ENCODE measurements at places on chromosomes 6 and 20. TPM values are rescaled to one million over a fixed set of nuclear protein-coding genes. Genes with fewer than 3 reads are reported as not detected.

SNAI1 gene
- total RNA-seq: 5.4 TPM

LBP gene
- total RNA-seq: not detected

ZSCAN23 gene
- 3.4 TPM for total RNA-seq

HSPA12B gene
- not detected for total RNA-seq

RBM12 gene
- 43.5 TPM for total RNA-seq

HLA-DRB1 gene
- total RNA-seq: not detected

AGPAT4 gene
- total RNA-seq: 3.9 TPM

PTP4A1 gene
- 29.9 TPM for total RNA-seq

SLC16A10 gene
- total RNA-seq: 2.9 TPM

PNLDC1 gene
- not detected for total RNA-seq

SLC35D3 gene
- not detected for total RNA-seq

GNL1 gene
- 34.7 TPM for total RNA-seq

SIM1 gene
- not detected for total RNA-seq

ACTL10 gene
- total RNA-seq: 2.8 TPM

TUBB2A gene
- total RNA-seq: 70.2 TPM

- H3K36me3 ChIP-seq: no peaks in the 10 kb centered on the region
- no peaks in the 10 kb centered on the region for H3K27me3 ChIP-seq
- no peak overlapping the region for H3K27ac ChIP-seq
- no peak overlapping the region for H3K4me3 ChIP-seq
- DNase-seq: no peak
Observed at GRCh38 chr6:119647309-119647708, 297.7 kb upstream of the MAN1A1 start.

DNA sequence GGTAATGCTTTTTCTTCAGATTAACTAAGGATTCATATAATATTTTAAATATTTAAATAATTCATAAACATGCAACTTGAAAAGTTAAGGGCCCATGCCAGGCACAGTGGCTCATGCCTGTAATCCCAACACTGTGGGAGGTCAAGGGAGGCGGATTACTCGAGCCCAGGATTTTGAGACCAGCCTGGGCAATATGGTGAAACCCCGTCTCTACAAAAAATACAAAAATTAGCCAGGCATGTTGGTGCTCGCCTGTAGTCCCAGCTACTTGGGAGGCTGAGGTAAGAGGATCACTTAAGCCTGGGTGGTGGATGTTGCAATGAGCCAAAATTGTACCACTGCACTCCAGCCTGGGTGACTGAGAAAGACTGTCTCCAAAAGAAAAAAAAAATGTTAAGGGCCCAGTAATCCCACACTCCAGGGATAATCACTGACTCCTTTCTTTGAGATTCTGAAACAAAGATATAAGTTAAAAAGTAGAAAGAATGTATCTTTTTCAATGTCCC, 7.9 kb upstream of the RIN2 start:
- H3K4me1 ChIP-seq: no peaks in the 10 kb centered on the region
- no peak overlapping the region for H3K4me3 ChIP-seq
- no peaks in the 10 kb centered on the region for H3K36me3 ChIP-seq
- DNase-seq: no peak
- H3K27ac ChIP-seq: no peak overlapping the region

GRCh38 chr6:151661928-151662327, 145.6 kb upstream of the ESR1 start:
- no peak overlapping the region for H3K4me3 ChIP-seq
- no peaks in the 10 kb centered on the region for H3K27me3 ChIP-seq
- peaks cover 14% of the 10 kb centered on the region for H3K4me1 ChIP-seq
- no peaks in the 10 kb centered on the region for H3K36me3 ChIP-seq

- no peaks in the 10 kb centered on the region for H3K36me3 ChIP-seq
- no peaks in the 10 kb centered on the region for H3K27me3 ChIP-seq
- H3K27ac ChIP-seq: no peak overlapping the region
- no peak overlapping the region for H3K4me3 ChIP-seq
- DNase-seq: no peak
Observed at GRCh38 chr6:145139140-145139850, 596.0 kb downstream of the EPM2A start.

GRCh38 chr20:56171087-56172012, 77.2 kb upstream of the MC3R start:
- no peaks in the 10 kb centered on the region for H3K4me1 ChIP-seq
- peak; percentile 40 for DNase-seq
- no peak overlapping the region for H3K4me3 ChIP-seq
- no peaks in the 10 kb centered on the region for H3K36me3 ChIP-seq

DNA sequence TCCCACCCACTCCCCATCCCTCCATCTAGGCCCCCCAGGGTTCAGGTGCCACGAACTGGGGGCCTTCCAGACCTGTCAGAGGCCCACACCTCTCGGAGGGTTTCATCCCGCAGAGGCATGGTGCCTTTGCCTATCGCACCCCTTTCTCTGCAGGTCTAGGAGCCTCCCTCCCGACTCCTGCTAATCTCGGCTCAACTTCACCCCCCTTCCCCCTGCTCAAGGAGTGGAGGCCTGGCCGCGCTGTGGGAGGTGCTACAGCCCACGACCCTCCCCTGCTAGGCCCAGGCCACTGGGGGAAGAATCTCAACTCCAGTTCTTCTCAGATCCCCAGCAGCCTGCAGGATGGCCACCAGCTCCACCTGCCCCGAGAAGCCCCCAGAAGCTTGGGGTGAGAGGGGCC, at the start of gene TULP1:
TULP1 (minus strand) TSS at position 157 of the 400 bp plus-strand sequence; CDS start at position 119, 38 bp downstream.
- no peak within 1 kb of the TSS for H3K27ac ChIP-seq
- DNase-seq: no peak
- no peak within 1 kb of the TSS for H3K4me3 ChIP-seq
- no peaks in the 10 kb centered on the region for H3K27me3 ChIP-seq

DNA sequence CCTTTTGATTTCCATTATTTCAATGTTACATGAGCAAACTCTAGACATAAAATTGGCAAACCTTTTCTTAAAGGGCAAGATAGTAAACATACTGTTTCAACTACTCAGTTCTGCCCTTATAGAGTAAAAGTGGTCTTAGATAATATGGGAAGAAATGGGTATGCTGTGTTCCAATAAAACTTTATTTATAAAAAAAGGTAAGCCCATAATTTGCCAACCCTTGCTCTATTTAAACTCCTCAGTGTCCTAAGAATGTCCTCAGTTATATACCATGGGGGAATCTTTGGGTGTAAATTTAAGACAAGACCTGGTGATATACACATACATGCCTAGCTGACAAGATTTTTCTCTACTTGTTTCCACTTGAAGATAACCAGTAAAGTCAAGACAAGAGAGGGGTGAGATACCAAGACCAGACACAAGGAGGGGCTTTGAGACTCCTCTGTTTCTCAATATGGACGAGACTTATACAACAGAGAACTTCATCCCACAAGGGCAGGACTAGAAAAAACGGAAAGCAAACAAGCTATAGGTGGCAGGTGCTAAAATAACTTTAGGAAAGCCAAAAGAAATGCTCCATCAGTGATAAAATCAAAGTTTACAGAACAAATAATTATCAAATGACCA, 10.5 kb downstream of the SNX3 start:
- H3K4me3 ChIP-seq: no peak overlapping the region
- H3K4me1 ChIP-seq: no peaks in the 10 kb centered on the region
- no peaks in the 10 kb centered on the region for H3K27me3 ChIP-seq
- no peak overlapping the region for H3K27ac ChIP-seq
- H3K36me3 ChIP-seq: no peaks in the 10 kb centered on the region
- peak; percentile 21 for DNase-seq

DNA sequence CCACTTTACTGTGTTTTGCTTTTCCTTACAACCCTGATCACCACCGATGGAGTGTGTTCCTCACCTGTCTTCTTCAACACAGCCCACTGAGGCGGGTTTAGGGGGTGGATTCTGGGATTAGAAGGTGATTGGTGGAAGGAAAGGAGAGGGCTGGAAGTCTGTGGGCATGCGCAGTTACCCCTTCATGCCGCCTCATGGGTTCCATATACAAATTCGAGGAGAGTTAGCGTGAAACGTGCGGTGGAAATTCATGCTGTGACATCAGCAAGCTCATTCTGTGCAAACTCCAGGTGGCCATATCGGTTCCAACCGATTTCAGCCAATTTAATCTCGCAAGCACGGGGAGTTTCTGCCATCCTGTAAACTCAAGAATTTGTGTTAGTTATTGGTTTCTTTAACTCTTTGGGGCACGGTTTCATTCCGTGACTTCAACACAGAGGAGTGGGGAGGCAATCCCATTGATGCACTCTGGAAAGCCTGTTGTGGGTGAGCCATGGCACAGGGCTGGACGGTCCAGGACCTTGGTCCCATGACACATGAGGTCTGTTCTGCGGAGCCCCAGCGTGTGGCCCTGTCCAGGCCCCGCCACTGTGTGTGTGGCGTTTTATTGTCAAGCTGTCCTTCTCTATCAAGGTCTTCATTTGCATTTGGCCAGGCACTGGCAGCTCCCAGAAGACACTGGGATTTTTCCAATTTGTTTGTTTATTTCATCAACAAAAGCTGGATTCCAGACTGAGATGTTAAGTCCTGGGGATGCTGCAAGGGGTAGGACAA, 482.8 kb upstream of the SULF2 start:
- no peaks in the 10 kb centered on the region for H3K4me1 ChIP-seq
- DNase-seq: no peak
- no peak overlapping the region for H3K4me3 ChIP-seq
- H3K27me3 ChIP-seq: peaks cover 54% of the 10 kb centered on the region

DNA sequence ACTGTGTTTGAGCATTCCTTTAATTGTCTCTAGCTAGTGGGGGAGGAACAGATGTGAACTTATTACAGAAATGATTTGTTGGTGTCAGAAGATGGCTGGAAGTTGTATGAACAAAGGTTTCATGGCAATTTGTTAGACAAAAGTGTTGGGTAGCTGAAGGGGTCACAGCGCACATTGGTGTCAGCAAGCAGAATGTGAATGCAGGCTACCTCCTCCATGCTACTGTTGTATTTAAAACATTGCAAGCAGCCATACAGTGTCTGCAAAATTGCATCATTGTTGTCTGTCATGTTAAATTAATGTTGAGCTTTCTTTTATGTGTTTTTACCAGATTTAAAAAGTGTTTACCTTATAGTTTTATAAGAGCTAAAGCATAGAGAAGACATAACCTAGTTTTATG, 6.2 kb downstream of the LRRC1 start:
- no peak for DNase-seq
- no peak overlapping the region for H3K4me3 ChIP-seq
- H3K4me1 ChIP-seq: peaks cover 16% of the 10 kb centered on the region
- no peaks in the 10 kb centered on the region for H3K36me3 ChIP-seq
- H3K27ac ChIP-seq: no peak overlapping the region
- H3K27me3 ChIP-seq: no peaks in the 10 kb centered on the region

- H3K36me3 ChIP-seq: peaks cover 15% of the 10 kb centered on the region
- no peak overlapping the region for H3K4me3 ChIP-seq
- no peak for DNase-seq
- H3K27ac ChIP-seq: no peak overlapping the region
- no peaks in the 10 kb centered on the region for H3K4me1 ChIP-seq
Observed at GRCh38 chr6:31727034-31727716, 1.9 kb downstream of the DDAH2 start.

GRCh38 chr20:49037962-49038387, 8.1 kb upstream of the CSE1L start:
- H3K36me3 ChIP-seq: peaks cover 28% of the 10 kb centered on the region
- no peaks in the 10 kb centered on the region for H3K4me1 ChIP-seq

DNA sequence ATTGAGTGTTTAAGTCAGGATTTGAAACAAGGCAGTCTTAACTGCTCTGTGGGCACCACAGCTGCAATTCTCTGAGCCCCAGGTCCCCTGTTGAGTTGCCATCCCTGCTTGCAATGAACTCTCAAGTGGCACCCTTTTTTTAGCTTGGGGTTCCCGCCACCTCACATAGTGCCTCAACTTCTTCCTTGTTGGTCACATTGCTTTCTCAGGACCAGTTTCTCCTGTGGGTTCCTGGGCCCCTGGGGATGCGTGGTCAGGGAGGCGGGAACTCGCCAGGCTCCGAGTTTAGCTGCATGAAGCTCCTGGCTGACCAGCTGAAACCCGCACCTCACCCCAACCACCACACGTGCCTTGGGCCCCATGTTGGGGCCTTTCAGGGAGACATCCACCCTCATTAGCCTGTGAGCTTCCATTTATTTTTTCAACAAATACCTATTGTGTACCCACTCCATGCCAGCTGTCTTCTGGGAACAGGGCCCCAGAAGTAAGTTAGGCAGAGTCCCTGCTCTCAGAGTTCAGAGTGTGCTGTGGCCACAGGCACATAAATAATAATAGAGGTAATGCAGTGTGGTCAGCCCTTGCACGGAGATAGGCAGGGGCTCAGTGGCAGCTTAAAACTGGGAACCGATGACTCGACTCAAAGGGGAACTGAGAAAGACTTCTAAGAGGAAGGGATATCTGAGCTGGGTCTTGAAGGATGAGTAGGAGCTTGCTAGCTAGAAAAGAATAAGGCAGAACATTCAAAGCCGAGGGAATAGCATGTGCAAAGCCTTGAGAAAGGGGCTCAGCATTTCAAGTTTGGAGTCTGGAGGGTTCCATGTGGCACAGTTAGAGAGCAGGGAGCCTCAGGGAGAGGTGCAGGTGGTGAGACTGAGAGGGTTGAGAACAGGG, 33.9 kb upstream of the FAM83D start:
- peaks cover 4% of the 10 kb centered on the region for H3K4me1 ChIP-seq
- H3K27me3 ChIP-seq: peaks cover 6% of the 10 kb centered on the region
- no peak for DNase-seq
- H3K27ac ChIP-seq: no peak overlapping the region

- H3K36me3 ChIP-seq: peaks cover 14% of the 10 kb centered on the region
- peaks cover 9% of the 10 kb centered on the region for H3K4me1 ChIP-seq
- no peak overlapping the region for H3K27ac ChIP-seq
- no peak overlapping the region for H3K4me3 ChIP-seq
- no peak for DNase-seq
Observed at GRCh38 chr6:36850021-36850420, 10.8 kb upstream of the CPNE5 start.

- H3K27ac ChIP-seq: no peak overlapping the region
- H3K27me3 ChIP-seq: no peaks in the 10 kb centered on the region
- no peak overlapping the region for H3K4me3 ChIP-seq
- DNase-seq: peak; percentile 72
- peaks cover 83% of the 10 kb centered on the region for H3K36me3 ChIP-seq
Observed at GRCh38 chr20:13771853-13772453, 12.8 kb downstream of the ESF1 start.

DNA sequence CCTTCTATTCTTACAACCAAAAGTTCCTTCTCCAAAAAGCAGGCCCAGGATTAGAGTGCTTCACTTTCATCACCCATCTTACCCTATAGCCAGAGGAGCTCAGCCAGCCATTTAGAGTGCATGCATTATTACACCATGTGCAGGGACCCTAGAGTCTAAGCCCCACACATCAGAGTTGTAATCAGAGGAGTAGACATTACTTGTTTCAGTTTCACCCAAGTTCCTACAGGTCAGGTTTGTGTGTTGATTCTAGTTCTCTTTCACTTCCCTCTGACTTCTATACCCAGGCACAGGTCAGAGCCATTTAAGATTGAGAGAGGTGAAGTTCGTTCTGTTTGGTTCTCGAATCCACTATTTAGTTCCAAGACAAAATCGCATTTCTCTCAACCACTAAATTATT, 16.3 kb upstream of the ARFGEF3 start:
- H3K27me3 ChIP-seq: no peaks in the 10 kb centered on the region
- no peak for DNase-seq
- H3K4me3 ChIP-seq: no peak overlapping the region
- no peaks in the 10 kb centered on the region for H3K36me3 ChIP-seq
- no peak overlapping the region for H3K27ac ChIP-seq

GRCh38 chr6:148700741-148701311, 46.0 kb upstream of the UST start:
- no peaks in the 10 kb centered on the region for H3K36me3 ChIP-seq
- peaks cover 15% of the 10 kb centered on the region for H3K4me1 ChIP-seq
- peak; percentile 39 for DNase-seq
- no peaks in the 10 kb centered on the region for H3K27me3 ChIP-seq

GRCh38 chr20:63080411-63080810, 73.6 kb upstream of the BHLHE23 start:
- no peak overlapping the region for H3K4me3 ChIP-seq
- no peaks in the 10 kb centered on the region for H3K36me3 ChIP-seq
- H3K27me3 ChIP-seq: peaks cover 34% of the 10 kb centered on the region
- DNase-seq: no peak
- H3K27ac ChIP-seq: no peak overlapping the region

Measured in PC-3 (cell line).